ENCODE measurements at places on chromosomes 13 and 19.

GRCh38 chr19:35106291-35106583, 9.4 kb upstream of the FXYD3 start:
- DNase-seq, result no peak

- DNase-seq, result no peak
These were observed 109.2 kb downstream of the ESD start for GRCh38 chr13:46687810-46688209.

- DNase-seq, result no peak
These were observed 417.3 kb downstream of the DIAPH3 start for GRCh38 chr13:59746291-59746962.

GRCh38 chr13:34847766-34848165, 94.3 kb upstream of the NBEA start:
- no peak for DNase-seq

DNA sequence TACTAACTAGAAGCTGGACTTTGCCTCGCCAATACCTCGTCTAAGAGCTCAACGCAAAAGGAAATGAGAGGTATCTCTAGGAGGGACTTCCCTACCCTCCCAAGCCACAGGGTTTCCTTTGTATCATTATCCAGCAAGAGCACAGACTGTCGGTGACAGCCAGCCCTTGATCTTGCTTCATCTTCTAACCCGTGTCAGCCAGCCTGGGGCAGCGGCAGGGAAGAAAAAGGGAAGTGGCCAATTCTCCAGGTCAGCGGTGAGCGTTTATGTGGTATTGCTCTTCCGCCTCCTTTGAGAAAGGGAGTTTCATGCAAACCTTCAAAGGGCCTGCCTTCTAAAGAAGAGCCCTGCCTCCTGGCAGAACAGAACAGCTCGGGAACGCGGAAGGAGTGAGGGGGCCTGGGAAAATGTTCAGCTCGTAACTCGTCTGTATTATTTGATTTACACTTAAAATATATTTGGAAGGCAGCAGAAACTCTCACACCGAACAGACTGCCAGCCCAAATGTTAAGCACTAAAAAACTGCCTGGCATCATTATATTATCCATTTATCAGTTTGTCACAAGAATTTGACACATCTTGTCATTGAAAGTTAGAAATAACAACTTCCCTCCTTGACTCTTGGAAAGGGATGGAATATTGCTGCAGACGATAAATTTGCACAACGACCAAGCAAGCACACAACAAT, 41.8 kb downstream of the EFNB2 start:
- no peak for DNase-seq

DNA sequence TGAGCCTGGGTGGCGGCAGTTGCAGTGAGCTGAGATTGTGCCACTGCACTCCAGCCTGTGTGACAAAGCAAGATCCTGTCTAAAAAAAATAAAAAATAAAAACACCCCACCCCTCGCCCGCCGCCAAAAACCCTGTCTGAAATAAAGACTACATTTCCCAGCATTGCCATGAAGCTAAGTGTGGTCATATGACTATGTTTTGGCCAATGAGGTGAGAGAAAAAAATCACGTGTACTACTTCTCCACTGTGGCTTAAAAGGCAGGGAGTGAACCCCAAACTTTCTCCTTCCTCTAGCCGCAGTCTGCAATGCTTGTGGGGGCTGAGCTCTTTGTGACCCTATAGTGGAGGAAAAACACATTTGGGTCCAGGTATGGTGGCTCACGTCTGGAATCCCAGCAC, 54.9 kb downstream of the COLGALT1 start:
- no peak for DNase-seq

GRCh38 chr19:16088351-16089009, 12.2 kb downstream of the TPM4 start:
- DNase-seq, result no peak

- DNase-seq, result no peak
These were observed 166.4 kb upstream of the RNF113B start for GRCh38 chr13:98343461-98343860.

DNA sequence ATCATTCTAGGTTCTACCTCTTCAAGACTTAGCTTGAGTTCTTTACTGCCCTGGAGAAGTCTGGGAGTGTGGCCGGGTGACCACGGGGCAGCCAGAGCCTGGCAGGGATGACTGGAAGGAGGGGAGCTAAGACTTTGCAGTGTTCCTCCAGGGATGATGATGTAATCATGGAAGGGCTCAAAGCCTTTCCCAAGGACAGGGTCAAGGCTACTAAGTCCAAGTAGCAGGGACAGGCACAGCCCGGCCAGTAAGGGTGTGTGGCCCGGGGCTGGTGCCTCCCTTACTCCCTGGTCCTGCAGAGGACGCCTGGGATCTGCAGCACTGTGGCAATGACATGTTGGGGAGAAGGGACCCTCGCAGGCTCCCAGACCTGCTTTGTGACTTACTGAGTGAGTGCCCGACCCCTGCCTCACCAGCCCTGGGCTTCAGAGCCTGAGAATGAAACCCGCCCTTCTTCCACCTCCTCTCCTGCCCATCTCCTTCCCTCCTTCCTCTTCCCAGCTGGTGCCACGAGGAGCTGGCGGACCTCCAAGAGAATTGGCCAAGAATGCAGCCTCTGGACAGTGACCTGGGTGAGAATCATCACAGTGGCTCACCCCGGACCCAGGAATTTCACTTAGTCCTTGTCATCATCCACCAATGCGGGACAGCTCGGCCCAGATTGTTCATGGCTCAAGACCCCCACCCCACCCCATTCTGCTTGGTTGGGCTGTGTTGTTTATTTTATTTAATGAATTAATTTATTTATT, 15.6 kb upstream of the FBXO17 start:
- DNase-seq, result no peak

DNA sequence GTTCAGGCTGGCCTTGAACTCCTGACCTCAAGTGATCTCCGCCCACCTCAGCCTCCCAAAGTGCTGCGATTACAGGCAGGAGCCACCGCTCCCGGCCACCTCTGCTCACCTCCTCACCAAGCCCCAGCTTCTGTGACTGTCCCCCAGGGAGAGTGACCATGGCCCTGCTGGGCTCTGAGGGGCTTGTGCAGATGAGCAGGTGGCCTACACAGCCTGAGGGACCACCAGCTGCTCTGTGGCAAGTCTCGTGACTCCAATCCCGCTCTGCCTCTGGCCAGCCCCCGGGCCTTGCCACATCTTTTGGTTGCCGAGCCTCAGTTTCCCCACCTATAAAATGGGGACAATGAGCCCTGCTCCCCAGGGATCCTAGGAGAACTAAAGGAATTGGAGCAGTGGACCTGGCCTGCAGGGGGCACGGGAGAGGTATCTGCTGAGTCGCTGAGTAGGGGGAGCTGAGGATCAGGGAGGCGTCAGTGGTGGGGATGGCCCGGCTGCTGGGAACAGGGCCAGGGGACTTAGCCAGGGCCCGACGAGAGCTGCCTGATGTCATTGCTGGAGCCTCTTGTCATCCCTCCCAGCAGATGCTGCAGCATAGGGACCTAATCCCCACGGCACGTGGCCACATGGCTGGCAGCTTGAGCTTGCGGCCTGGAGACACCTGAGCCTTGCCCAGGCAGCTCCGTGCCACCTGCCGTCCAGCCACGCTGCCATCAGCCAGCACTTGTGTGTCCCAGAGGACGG, 74.7 kb downstream of the GADD45B start:
- DNase-seq, result no peak

- DNase-seq, result no peak
These were observed 60.9 kb downstream of the PEX11G start for GRCh38 chr19:7427944-7428343.

DNA sequence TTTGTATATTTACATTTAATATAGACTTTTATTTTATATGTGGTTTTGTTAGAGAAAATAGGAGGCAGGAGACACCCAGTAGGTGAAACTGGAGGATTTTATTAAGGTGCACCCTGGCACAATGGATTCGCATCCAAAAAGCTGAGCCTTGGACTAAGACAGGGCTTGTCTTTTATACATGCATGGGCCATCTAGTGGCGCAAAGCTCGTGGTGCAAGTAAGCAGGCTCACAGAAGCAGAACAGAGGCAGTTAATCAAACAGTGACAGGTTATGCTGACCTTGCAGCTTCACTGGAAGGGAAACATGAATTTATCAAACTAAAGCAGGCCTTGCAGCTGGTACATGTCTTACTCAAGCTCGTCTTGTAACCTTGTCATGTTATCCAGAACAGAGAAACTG, 58.8 kb upstream of the ZNF681 start:
- no peak for DNase-seq

DNA sequence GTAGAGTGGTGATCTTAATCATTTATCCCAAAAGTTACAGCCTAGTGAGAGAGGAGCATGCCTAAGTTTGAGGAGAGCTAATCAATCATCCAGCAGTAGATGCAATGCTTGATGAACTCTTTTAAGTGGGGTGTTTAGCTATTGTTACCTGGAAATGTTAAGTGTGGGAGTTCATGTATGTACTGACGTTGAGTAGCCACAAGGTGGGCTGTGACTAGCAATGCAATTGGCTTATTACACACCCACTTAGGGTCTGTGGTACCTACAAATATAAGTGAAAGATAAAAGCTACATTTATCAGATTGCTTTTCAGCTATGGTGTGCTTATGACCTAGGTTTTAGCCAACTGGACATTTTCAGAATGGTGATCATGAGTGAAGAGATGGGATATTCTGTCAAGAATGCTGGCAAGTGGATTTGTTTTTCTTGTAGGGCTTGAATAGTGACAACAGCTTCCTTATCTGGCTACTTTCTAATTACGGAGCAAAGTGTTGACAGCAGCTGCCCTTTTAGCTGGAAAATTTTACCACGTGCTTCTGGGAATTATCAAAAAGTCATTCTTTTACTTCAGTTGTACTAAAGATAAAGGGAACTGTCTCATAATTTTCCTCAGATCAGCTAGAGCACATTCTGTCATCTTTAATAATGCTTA, 170.6 kb downstream of the POSTN start:
- no peak for DNase-seq

GRCh38 chr13:49315756-49316482, 68.2 kb downstream of the CDADC1 start:
- no peak for DNase-seq

Data from NCI-H1105 (cell line).